ENCODE measurements at places on chromosomes 3 and 15.
A peak's percentile ranks its signal among the peaks of the same experiment; 100 is the strongest.

DNA sequence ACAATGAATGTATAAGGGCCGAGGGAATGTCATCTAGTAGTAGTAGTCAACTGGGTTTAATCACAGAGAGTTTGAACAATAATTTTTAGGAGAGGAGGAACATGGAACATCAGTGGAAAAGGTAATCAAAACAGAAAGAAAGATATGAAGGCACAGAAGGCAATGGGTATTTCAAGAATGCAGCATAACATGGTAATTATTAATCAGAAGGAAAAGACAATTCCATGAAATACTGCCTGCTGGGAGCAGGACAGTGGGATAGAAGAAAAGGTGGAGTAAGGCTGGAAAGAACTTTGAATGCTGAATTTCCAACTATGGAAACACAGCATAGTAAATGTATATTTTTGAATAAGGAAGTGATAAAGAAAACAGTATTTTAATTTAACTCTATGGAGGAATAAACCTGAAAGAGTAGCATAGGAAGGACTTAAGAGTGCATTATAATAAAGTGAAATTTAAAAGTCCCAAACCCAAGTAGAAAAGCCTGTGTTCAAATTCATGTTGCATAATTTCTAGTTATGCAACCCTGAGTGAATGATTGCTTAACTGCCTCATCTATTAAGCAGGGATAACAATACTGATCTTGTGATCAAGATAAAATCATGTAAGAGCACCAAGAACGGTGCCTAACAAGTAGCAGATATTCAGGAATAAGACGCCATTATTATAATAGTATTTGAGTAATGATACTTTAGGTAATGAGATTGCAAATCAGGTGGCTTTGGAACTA is 357.7 kb downstream of the TBC1D5 start:
- DNase-seq: peak; percentile 60

- no peak for DNase-seq
These were observed 110.9 kb downstream of the STXBP5L start for GRCh38 chr3:121018917-121019321.

DNA sequence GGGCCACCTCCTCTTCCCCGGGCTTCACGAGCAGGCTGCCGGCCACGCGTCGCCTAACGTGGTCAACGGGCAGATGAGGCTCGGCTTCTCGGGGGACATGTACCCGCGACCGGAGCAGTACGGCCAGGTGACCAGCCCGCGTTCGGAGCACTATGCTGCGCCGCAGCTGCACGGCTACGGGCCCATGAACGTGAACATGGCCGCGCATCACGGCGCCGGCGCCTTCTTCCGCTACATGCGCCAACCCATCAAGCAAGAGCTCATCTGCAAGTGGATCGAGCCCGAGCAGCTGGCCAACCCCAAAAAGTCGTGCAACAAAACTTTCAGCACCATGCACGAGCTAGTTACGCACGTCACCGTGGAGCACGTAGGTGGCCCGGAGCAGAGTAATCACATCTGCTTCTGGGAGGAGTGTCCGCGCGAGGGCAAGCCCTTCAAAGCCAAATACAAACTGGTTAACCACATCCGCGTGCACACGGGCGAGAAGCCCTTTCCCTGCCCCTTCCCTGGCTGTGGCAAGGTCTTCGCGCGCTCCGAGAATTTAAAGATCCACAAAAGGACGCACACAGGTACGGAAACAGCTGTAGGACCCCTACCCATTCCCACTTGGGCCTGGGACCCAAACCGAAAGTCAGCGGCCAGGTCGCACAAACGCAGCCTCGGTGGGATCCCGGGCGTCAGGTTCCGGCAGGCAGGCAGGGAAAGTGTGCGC is 1.5 kb downstream of the ZIC1 start:
- no peak for DNase-seq

DNA sequence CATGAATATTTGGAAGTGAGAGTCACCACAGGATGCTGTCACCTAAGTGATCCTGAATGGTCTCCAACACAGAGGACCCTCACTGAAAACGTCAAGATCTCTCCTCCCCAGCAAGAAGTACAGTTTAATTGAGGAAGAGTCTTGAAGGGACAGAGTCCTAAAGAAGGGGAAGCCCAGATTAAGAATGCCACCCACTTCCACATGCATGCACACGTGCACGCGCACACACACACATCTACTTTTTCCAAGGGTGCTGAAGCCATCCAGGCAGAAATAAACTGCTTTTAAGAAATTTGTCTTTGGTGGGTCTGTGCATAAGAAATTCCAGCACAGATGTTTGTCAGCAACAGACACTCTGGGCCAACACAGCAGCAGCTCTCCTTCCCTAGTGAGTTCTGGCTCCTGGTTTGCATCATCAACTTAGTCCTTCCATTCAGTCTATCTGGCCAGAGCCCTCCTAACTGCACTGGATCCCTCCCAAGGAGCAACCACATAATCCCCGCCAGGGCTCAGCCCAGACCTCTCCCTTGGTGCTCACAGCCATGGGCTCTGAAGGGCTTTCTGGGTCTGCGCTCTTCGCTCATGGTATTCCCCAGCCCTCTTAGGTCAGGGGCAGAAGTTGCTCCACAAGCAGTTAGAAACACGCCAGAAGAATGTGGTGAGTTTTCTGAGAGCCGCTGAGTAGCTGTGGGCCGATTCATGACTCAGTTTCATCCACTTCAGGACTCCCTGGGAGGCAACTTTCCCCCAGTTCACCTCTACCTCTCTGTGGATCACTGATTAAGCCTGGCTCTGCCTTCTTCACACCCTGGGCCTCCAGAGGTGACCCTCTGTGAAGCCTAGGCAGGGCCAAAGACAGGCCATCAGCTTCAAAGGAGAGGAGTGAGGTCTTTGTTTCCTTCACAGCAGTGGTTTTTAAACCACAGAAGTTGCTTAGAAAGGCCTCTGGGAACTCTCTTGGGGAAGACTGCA is 132.6 kb upstream of the LIPC start:
- peak; percentile 66 for DNase-seq

DNA sequence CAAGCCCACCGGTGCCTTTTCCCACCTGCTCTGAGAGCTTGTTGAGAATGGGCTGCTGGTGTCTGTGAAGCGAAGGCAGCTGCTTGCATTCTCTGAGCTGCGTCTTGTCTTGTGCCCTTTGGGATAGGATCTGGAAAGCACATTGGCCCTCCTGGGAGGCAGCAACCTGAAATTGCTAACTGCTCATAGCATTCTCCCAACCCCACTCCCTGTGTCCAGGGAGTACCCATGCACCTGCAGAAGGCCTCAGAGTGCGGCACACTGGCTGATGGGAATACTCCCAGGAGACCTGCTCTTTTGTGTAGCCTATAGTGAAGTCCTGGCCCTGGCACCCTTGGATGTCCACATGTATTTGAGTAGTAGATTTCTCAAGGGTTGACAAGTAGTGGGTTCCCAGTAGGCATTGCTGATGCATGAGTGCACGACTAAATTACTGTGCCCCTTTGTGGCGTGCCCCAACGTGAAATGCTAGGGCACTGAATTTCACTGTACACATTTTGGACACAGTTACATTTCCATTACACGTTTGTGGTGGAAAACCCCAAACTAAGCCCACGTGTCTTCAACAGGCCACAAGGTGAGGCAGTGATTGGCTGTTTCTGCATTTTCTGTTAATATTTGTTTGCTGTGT is 3.7 kb downstream of the EPHB1 start:
- no peak for DNase-seq

DNA sequence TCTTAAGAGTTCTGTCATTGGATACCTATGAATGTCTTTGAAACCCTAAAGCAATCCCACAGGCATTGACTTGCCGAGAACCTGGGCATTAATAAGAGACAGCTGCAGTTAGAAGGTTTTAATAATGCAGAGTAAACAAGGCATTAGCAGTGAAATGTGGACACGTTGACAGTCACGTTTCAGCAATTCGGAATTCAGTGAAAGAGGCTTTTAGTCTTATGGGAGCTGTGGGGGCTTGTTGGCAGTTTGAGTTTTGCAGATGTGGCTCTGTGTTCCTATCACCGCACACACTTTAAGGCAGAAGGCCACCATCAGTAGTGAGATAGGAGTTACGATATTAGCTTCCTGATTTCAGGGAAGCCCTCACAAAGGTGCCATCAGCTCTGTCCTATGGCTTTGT is 145.2 kb upstream of the NUDT16 start:
- no peak for DNase-seq

GRCh38 chr3:36868614-36869436 is 76.0 kb downstream of the TRANK1 start:
- peak; percentile 32 for DNase-seq

DNA sequence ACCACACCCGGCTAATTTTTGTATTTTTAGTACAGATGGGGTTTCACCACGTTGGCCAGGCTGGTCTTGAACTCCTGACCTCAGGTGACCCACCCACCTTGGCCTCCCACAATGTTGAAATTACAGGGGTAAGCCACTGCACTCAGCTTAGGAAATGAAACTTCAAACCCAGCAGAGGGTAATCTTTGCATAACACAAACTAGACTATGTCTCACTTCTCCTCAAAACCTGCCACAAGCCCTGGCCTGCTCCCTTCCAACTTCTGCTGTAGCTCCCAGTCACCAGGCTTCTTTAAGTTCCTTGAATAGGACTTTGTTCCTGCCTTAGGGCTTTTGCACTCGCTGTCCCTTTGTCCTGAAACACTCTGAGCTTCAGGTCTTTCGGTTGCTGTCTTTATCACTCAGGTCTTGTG is 39.2 kb upstream of the SEMA4B start:
- DNase-seq: no peak

GRCh38 chr15:75154461-75155062 is 47.1 kb upstream of the C15orf39 start:
- DNase-seq: no peak

DNA sequence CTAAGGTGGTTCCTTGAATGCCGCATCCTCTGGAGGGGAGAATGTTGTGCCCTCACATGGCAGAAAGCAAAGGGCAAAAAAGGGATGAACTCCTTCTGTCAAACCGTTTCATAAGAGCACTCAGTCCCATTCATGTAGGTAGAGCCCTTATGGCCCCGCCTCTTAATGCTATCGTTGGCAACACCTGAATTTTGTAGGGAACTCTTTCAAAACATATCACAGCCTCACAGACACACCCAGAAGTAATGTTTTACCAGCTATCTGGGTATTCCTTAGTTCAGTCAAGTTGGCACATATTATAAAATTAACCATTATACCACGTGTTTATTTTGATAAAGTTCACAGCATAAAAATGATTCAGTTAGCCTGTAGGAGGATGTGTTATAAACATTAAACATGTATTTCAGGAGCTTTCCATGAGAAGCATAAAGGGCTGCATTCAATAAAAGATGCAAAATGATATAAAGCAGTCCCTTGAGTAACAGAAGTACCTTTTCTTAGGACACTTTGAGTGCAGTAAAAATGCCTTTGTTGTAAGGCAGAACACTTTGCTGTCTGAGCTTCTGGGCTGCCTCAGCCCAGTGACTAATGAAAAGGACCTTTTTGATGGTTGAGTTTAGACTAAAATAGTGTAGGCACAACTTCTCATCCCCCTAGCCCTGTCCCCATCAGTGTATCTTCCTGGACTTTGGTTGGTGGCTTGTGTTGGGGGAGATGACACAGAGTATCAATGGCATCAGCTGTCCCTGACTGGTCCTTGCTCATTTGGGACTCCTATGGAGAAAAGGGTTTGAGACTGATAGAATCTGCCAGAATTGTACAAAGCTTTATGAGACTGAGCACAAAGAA is 263.5 kb upstream of the TPRG1 start:
- no peak for DNase-seq

DNA sequence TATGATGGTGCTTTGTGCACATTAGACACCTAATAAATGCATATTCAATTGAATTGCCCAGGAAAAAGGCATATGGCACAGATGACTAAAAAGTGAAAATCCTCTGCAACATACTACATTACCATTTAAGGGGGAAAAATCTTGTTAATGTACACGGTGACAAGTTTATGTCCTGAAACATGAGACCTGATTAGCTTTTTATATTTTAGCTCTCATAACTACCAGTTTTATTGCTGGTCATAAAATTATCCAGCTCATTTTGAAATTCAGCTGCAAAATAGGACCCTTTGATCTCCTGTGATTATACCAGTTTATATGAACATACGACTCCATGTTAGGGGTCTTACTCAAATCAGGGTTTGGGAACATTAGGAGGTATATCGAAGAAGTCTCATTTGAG is 684.6 kb upstream of the CCDC54 start:
- no peak for DNase-seq

DNA sequence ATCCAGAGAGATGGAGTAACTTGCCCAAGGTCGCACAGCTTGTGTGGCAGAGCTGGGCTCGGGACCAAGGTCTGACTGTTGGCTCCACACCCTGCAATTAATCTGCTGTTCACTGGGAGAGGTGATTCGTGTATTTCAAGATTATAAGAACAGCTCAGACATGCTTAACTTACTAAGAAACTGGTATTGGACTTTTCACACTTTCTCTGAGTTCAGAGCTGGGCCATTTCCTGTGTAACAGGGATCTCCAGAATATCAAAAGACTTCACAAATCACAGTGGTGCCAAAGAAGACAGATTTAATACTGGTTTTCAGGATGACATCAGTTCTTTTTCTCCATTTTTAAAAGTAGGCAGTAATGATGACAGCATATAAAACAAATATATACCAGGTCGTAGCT is 156.8 kb upstream of the UBE2E1 start:
- no peak for DNase-seq

DNA sequence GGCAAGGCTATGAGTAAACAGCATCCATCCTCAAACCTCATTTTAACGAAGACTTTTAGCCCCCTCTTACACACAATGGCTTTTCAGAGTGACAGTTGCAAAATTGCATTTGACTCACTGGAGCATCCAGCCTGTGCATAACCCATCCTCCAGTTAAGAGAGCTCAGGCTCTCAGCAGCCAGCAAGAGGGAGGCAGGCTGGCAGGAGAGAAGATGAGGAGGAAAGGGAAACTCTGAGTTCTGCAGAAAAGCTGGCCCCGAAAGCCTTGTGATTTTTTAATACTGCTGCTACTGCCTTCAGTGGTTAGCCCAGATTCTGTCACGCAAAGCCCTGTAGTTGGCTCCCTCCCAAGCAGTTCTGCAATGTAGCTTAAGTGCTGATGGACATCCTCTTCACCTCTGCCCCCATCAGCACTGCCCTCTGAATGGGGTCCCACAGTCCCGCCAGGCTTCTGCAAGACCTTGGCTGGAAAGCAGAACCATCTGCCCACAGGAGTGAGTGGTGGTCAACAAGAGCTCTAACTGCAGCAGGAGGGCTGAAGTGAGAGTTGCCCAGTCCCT is 371.3 kb downstream of the EPHB1 start:
- DNase-seq: no peak

- peak; percentile 62 for DNase-seq
These were observed 49.5 kb upstream of the SEC13 start for GRCh38 chr3:10370429-10370828.

GRCh38 chr3:31433679-31433992 is 99.1 kb upstream of the STT3B start:
- DNase-seq: no peak

GRCh38 chr15:33320017-33320416 is 9.2 kb downstream of the RYR3 start:
- DNase-seq: no peak

DNA sequence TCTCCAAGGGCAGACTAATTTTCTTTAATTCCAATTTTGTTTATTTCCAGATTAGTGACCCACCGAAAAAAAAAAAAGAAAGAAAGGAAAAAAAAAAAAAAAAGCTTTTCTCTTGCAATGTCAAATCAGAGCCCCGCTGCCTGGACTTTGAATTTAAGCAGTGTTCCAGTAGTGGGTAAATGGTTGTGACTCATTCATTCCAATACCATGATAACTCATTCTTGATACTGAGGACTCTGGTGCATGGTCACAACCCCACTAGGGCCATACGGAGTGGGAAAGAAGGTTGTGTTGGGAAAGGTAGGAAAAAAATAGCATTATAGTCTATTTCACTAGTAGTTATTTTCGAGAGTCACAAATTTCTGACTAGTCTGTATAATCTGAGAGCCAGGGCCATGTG is 59.1 kb upstream of the COL8A1 start:
- peak; percentile 13 for DNase-seq

- DNase-seq: no peak
These were observed 14.6 kb upstream of the DUSP7 start for GRCh38 chr3:52070724-52071621.
